ENCODE measurements at places on chromosomes 13 and 19.

- DNase-seq = no peak
Measured at GRCh38 chr13:99289674-99290337, 17.4 kb downstream of the GPR183 start.

GRCh38 chr19:34574704-34575103, 93.1 kb downstream of the WTIP start:
- DNase-seq = no peak

DNA sequence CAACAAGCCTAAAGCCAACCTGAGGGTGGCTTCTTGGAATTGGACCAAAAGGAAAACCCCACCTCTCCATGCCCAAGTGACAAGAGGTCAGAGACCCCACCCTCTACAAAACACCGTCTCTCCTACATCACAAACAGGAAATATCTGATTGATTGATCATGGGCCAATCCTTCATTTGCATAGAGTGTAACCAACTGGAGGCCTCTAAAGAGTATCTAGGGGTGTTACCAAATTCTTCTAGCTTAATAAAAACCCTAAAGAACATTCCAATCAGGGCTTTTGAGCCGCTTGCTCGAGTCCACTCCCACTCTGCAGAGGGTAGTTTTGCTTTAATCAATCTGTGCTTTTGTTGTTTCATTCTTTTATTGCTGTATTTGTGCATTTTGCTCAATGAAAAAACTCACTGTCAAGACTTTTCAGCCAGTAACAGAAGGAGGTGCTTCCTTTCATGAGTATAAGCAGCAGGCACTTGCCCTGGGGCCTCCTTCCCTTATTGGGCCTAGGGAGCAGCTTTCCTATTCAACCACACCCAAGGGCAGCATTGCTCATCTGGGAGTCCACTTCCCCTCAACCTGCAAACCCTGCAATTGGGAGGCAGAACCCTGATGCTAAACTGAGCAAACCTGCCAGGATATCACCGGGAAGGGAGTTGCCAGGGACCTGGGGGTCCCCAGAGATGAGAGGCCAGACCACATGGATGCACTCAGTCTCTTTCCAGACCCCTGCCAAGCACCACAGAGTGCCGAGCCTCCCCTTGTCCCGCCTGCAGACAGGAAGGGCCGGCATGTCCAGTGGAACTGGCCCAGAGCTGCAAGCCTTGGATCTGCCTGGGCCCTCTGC, 154.3 kb upstream of the VSTM2B start:
- DNase-seq = no peak

DNA sequence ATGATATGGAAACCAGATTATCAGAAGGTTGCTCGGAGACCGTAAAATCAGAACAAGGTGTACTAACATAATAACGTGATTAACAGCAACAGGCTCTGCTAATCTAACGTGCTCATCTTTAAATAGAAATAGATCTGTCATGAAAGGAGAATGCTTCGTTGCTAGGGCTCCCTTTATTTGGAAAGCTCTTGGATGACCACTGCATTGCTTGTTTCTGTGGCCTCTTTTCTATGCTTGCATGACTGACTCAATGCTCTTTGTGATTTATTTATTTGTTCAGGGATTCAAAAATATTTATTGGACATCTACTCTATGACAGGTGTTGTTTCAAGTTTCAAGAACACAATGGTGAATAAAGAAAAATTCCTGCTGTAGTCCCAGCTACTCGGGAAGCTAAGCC, 22.3 kb upstream of the ZDHHC20 start:
- DNase-seq = no peak

DNA sequence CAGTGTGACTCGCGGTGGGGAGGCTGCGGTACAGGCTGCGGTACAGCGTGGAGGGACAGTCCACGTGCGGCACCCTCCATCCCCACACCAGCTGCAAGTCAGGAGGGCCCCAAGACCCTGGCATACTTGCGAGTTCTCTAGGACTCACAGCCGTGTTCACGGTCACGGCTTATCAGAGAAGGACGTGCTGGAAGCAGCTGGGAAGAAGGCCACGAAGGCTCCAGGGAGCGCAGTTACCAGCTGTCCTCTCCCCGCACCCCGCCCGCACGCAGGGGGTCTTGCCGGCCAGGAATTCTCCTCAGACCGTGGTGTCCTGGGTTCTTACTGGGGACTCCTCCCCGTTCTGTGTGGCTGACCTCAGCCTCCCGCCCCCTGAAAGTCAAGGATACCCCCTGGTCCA, 6.2 kb downstream of the ZNF444 start:
- DNase-seq = no peak

GRCh38 chr13:40974460-40975407, 44.4 kb downstream of the ELF1 start:
- DNase-seq = no peak

DNA sequence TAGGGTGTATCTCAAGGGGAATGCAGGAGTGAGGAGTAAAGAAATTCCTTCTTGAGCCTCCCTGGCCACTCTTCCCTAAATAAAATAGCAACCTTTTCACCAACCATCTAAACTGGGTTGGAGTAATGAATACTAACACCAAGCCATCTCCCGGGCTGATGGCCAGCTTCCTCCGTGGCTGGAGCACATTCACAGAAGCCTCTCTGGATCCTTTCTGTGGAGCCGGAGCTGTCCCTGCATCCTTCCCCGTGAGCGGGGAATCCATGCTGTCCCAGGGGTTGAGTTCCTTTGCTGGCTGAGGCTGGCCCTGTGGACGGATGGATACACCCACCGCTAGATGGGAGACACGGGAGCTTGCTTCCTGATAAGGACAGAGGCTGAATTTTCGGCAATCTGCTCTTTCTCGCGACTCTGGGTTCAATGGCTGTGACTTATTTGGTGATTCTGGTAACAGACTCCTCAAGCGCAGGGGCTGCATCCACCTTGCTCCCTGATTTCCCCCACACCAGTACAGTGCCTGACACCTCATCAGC, 370.3 kb downstream of the ZNF536 start:
- no peak for DNase-seq

DNA sequence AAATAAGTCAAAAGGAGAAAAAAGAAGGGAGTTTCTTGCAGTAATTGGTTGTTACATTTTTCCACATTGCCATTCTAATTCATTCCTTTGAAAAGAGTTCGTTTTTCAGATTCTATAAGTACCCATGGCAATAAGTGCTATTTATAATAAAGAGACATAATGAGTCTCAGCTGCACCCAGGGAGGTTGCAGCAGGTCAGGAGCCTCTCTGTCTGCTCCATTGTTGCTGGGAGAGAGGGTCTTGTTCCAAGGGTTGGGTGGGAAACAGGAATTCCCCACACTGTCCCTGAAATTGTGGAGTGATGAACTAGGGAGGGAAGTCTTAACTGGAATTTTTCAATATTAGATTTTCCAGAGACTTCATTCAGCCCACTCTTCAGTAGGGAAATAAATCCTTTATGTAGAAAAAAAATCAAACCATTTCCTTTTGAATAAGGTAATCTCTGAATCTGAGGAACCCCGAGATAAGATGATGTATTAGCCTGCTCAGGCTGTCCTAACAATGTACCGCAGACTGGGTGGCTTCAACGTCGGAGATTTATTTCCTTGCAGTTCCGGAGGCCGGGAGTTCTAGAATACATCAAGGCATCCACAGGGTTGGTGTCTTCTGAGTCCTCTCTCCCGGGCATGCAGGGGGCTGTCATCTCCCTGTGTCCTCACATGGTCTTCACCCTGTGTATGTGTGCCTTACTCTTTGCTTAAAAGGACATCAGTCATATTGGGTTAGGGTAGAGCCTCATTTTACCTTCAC, 342.7 kb upstream of the TMTC4 start:
- no peak for DNase-seq

DNA sequence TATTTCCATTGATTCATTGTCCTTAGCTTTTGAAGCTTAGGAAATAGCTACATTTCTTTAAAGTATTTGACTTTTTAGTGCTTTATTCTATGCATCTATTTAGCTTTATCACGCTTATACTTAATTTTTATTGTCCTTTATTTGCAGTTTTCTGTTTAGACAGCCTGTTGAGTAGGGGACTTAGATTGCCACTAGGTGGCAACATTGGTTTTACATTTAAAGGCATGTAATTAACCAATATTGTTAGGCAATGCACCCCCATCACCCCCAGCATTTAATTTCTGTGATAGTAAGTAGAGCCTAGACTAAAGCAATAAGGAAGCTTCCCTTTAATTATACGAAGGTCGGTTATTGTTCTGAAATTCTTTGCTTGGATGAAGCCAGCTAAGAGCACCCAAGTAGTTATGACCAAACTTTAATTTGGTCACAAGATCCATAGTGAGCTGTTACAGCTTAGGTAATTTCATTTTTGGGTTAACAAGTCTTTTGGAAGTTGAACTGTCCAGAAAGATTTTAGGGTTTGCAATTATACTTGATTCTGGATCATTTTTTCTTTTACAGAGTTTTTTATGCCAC, 36.5 kb downstream of the B3GLCT start:
- peak; percentile 15 for DNase-seq

GRCh38 chr13:32323912-32324311, 8.6 kb downstream of the BRCA2 start:
- no peak for DNase-seq

DNA sequence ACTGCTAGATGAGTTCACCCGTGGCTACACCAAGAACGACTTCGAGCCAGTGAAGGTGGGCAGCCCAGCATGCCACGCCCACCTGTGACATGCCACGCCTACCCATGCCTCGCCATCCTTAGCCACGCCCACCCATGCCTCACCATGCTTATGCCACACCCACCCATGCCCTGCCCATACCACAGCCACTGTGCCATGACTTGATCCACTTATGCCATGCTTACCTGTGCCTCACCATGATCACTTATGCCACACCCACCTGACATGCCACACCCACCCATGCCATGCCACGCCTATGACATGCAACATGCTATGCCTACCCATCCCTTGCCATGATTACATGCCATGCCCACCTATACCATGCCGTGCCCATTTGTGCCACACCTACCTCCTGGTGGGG, 12.9 kb upstream of the USE1 start:
- DNase-seq = no peak

DNA sequence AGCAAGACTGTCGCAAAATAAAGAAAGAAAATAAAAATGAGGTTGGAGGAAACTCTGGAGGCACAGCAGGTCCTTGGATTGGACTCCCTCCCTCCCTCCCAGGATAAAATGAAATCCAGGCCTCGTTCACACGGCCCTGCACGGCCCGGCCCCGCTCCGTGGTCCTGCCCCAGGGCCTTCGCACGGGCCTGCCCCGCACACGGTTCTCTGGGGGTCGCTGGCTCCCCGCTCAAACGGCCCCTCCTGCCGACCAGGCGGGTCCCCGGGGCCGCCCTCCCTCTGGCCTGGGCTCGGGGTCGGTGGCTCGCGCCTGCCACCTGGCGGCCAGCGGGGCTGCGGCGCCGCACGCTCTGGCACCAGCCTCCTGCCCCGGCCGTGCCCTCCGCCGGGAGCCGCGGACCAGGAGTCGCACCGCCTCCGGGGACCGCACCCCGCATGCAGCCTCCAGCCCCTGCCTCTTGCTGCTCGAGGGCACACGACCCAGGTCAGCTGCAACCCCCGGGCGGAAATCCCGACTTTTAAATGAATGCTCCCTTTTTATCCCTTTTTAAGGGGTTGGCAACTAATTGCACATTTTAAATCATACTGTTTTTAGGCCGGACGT, 1.5 kb upstream of the WDR18 start:
- no peak for DNase-seq

GRCh38 chr13:85582890-85583289, 216.3 kb downstream of the SLITRK6 start:
- DNase-seq = no peak
